Stimulated activated CD8-positive, alpha-beta memory T cell treated with anti-CD3 and anti-CD28 coated beads, Interleukin-7, amount 100 ng/mL, for 4 hours (primary cell): ENCODE measurements at places on chromosomes 2 and 18.

GRCh38 chr18:75374466-75374865 lies 53.0 kb downstream of the SMIM21 start:
- DNase-seq = no peak

DNA sequence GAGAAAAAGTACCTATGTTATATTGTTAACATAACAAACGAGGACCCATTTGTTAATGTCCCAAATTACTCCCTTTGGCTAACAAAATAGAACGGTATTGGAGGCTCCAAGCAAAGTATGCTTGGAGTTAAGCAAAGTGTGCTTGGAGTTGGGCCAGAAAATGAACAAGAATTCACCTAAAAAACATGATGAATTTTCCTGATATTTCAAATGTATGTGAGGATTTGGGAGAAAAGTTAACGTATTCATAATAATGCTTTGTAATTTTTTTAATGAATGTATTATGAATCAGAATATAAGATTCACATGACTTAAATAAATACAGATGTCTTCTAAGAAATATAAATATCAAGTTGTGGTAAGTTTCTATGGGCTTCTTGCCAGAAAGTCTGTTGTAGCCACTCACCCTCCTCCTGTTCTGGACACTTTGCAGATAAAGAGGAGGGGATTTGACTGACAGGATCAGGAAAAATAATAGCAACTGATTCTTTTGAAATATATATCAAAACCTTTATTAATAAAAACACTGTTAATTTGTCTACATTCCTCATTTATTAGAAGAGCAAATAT lies 423.7 kb upstream of the MMADHC start:
- no peak for DNase-seq

- DNase-seq = no peak
Measured at GRCh38 chr2:80016171-80016570, 288.4 kb downstream of the LRRTM1 start.

- no peak for DNase-seq
Measured at GRCh38 chr2:217994776-217995274, 8.0 kb downstream of the TNS1 start.

DNA sequence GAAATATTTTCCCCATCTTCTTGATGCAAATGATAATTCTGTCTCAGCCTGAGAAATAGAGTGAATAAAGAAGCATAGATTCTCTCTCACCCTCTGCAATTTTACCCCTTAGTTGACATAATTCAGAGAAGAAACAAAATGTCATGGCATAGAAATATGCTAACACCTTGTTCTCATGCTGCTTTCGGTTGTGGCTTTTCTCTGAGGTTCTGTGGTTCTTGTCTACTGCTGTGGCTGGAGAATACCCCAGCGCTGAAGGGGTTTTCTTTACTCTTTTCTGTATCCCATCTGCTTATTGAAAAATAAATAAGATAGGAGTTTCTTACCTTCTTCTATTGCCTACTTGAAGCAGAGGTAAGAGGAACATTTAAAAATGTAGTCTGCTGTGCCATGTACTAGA lies 15.4 kb upstream of the RAB27B start:
- DNase-seq = no peak

DNA sequence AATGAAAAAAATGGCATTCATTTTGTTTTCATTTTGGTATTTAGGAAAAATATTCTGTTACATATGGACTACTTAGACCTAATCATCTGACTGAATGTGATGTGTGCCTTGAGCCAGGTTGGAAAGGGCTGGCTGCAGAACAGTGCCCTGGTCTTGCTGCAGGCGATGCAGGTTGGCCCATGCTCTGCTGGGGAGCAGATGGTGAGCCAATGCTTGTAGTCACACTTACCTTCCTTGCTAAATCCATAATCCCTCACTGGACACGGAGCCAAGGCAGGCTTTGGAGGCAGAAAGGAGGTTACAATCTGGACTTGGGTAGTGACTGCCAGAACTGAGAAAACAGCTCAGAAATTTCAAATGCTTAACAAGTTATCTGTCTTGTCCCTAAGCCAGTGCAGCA lies 228.7 kb downstream of the ARHGAP15 start:
- no peak for DNase-seq

DNA sequence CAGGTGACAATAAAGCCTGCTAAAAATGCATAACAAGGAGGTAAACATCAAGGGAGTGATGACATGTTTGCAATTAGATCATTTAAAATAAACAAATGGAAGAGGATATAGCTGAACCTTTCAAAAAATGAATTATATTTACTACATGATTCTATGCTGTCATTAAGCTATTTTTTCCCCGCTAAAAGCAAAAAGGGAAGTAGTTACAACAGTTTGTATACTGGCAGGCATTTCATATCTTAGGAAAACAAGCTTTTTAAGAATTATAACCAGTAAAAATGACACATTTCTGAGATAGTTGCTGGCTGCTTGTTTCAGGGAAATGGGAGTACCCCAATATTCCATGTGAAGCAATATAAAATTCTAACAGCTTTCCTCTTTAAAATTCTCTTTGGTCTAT lies 89.1 kb upstream of the ITGB6 start:
- DNase-seq = no peak

- no peak for DNase-seq
Measured at GRCh38 chr18:12993439-12993838, 2.3 kb downstream of the CEP192 start.

GRCh38 chr18:37502036-37502435 lies 63.6 kb downstream of the CELF4 start:
- DNase-seq = no peak

GRCh38 chr18:9965711-9966624 lies 52.2 kb downstream of the VAPA start:
- DNase-seq = no peak

- DNase-seq = no peak
Measured at GRCh38 chr2:85066874-85067351, 66.3 kb upstream of the TCF7L1 start.

- no peak for DNase-seq
Measured at GRCh38 chr2:125313806-125314205, 1288.7 kb downstream of the CNTNAP5 start.

DNA sequence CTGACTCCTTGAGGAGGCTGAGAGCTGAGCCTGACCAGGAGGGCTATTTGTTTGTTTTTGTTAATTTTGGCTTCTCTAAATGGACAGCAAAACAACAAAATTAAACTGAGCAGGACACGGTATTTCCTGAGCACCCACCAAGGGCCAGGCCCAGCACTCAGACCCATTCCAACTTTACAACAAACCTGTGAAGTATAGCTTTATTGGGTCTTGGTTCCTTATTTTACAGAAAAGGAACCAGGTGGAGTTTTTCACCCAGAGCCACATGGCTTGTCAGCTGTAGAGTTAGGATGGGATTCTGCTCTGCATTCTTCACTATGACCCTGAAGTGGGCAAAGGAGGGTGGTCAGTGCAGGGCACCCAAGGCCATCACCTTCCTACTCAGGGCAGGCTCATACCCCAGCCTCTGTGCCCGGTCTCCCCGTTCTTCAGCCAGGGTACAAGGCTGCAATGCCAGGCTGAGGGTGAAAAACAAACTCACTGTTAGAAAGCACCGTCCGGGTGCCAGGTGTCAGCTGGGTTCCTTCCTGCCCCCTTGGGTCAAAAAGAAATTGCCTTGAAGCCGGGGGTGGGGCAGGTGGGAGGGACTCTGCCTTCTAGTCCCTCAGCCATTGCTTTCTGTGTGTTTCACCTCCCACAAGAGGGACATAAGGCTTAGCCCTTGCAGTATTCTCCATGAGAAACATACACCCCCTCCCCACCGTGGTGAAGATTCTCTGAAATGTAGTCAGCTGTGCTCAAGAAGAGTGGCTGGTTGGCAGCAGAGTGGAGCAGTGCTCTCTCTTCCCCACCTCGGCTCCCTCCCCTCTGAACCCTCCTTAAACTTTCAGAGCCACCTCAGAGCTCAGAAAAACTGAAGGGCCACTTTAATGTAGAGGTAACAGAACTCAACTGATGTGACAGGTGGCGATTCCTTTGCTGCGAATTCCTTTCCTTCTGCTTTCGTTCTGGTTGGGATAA lies 2.2 kb downstream of the PSD4 start:
- DNase-seq = no peak
